Foreskin keratinocyte (primary cell): ENCODE measurements at places on chromosomes 7 and 10.

DNA sequence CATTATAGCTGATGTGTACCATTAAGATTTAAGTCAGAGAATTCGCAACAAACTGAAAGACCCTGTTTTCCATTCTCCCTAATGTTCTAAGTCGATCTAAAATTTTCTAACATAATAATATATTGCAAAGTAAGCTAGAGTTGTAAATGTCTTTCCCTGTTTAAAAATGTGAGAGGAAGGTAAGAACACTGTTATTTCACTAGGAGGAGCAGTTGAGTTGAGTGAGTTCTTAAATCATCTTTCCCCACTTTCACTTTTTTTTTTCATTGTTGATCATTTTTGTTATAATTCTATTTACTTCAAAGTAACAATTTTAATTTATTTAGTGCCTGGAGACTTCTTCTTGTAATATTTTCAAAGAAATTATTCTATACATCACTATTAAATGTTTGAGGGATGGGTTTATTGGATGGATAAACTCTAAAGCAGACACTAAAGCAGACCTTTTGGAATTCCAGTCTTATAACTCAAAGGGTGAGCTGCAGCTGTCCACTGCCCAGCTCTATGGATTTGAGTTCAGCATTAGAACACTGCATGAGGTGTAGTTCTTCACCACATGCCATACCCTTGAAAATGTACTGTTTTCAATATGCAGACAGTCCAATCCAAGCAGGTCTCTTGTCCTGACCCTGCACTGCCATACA lies 181.3 kb upstream of the FZD1 start:
- no peak for DNase-seq

GRCh38 chr10:56895306-56895705 lies 534.2 kb upstream of the ZWINT start:
- DNase-seq = peak; percentile 9

- DNase-seq = no peak
Observed at GRCh38 chr7:64888901-64889685, 14.0 kb upstream of the ZNF273 start.

- DNase-seq = no peak
Observed at GRCh38 chr7:39553436-39553835, 12.8 kb upstream of the YAE1 start.

GRCh38 chr7:17326378-17326777 lies 27.9 kb downstream of the AHR start:
- DNase-seq = no peak

DNA sequence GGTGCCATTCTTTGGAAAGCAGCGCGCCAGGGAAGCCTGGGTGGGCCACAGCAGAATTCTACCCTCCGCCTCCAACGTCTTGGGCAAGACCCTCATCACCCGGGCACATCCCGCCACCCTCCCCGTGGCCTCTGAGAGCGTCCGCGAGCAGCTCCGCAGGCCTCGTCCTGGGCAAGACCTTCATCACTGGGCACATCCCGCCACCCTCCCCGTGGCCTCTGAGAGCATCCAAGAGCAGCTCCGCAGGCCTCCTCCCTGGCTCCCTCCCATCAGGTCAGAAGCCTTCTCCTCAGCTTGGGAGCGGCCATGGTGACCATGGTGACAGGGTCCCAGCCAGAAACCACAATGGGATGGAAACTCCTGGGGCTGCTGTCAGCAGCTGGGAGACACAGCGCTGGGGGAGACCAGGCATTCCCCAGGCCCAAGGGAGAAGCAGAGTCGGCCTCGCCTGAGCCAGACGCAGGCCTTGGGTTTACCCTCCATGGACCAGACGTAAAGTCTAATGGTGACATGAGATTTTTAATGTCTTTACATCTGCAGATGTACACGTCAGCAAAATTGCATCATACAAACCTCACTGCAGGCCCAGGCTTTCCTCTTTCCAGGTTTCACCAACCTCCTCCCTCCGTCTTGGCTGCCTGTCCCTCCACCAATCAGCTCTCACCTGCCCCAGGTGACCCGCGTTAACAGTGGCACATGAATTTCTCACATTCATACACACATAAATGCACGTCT lies 55.1 kb upstream of the PPP2R2D start:
- DNase-seq = no peak

GRCh38 chr7:51543801-51544553 lies 227.4 kb upstream of the COBL start:
- DNase-seq = no peak

- DNase-seq = no peak
Observed at GRCh38 chr10:72030762-72031543, 57.4 kb downstream of the SPOCK2 start.

- DNase-seq = no peak
Observed at GRCh38 chr7:33237036-33237435, 107.7 kb downstream of the BBS9 start.

- no peak for DNase-seq
Observed at GRCh38 chr7:53311205-53311604, 275.8 kb downstream of the POM121L12 start.

GRCh38 chr10:113165673-113166072 lies 215.6 kb downstream of the TCF7L2 start:
- no peak for DNase-seq

- DNase-seq = no peak
Observed at GRCh38 chr7:141242568-141242967, 168.7 kb downstream of the TMEM178B start.

GRCh38 chr10:78476844-78477243 lies 443.2 kb downstream of the RPS24 start:
- no peak for DNase-seq

GRCh38 chr7:27239387-27240014 lies 3.1 kb upstream of the EVX1 start:
- DNase-seq = no peak

DNA sequence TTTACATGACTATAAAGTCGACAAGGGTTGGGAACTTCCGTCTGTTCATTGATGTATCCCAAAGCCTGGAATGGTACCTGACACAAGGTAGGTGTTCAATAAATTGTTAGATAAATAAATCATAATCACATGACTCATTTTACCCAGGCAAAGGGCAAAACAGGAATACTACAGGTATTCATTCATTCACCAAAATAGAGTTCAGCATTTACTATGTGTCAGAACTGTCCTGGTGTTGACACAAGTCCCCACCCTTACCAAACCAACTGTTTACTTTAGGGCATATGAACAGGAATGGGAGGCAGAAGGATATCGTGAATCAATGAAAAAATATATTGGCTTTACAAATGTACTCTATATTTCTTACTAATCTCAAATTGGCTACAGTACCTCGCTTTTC lies 666 bp upstream of the YAE1 start:
- no peak for DNase-seq
